ENCODE measurements at places on chromosomes 2 and 18.

DNA sequence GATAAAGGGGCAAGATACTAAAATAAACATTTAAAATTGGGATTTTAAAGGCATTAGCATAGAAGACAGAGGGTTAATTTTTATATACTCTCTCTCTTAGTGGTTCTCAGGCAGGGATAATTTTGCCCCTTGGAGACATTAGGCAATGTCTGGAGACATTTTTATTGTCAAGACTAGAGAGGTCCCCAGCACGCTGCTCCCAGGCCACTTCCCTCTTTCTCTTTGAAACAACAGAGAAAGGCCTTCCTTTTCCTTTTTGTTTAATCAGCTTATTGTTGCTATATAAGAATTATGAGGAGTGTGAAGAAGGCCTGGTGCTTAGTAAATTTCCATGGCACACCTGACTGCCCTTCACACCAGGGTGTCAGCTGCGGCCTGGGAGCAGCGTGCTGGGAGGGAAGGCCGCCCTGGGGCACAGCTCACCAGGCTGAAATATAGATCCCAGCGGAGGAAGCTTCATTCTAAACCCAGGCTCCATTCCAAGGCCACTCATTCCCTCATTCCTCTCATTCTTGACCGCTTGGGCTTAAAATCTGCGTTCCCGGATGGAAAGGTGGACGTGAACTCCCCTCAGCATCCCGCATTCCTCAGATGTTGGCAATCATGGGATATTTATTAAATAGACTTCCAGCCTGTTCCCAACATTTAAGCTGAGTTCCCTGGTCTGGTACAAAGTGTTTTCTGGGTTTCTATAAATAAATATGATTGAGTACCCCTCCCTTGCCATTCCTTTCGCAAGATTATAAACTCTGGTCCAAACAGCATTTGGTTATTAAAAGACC is 22.5 kb downstream of the SLC14A2 start:
- DNase-seq, result no peak

GRCh38 chr2:195722075-195722474 is 65.0 kb downstream of the SLC39A10 start:
- DNase-seq, result no peak

- DNase-seq, result no peak
Measured at GRCh38 chr18:49655266-49656072, 93.6 kb downstream of the LIPG start.

- DNase-seq, result no peak
Measured at GRCh38 chr2:193738892-193739291, 1544.2 kb upstream of the TMEFF2 start.

- DNase-seq, result no peak
Measured at GRCh38 chr2:174324530-174324929, 10.2 kb upstream of the SP9 start.

- DNase-seq, result peak; percentile 13
Measured at GRCh38 chr2:231361701-231362554, 33.6 kb upstream of the B3GNT7 start.
